Kidney (tissue), 22 donors: ENCODE measurements at places on chromosomes 6 and 20. TPM values are rescaled to one million over a fixed set of nuclear protein-coding genes. Genes with fewer than 3 reads are reported as not detected.
A peak's percentile ranks its signal among the peaks of the same experiment; 100 is the strongest.

GRCh38 chr20:12896180-12896579, 112.6 kb upstream of the SPTLC3 start:
- DNase-seq, result no peak

The HLA-DQA1 gene
- polyA plus RNA-seq, result 29.6 TPM

The POLR3F gene
- 10.6 TPM for polyA plus RNA-seq

The ZNF391 gene
- polyA plus RNA-seq, result 1.5 TPM

- no peak for DNase-seq
Measured at GRCh38 chr6:24504649-24505586, 10.1 kb downstream of the ALDH5A1 start.

GRCh38 chr6:26163427-26164119, 76.3 kb downstream of the HFE start:
- no peak for DNase-seq

The GRIK2 gene
- 1.4 TPM for polyA plus RNA-seq

The HINT3 gene
- 18.9 TPM for polyA plus RNA-seq

GRCh38 chr20:60559462-60559861, 601.2 kb downstream of the CDH26 start:
- peak; percentile 69 for DNase-seq

- peak; percentile 78 for DNase-seq
Measured at GRCh38 chr20:49979030-49979832, 3.5 kb upstream of the SNAI1 start.

The BTNL2 gene
- not detected for polyA plus RNA-seq

The TRIM40 gene
- polyA plus RNA-seq, result not detected

The OR2H1 gene
- polyA plus RNA-seq, result not detected

DNA sequence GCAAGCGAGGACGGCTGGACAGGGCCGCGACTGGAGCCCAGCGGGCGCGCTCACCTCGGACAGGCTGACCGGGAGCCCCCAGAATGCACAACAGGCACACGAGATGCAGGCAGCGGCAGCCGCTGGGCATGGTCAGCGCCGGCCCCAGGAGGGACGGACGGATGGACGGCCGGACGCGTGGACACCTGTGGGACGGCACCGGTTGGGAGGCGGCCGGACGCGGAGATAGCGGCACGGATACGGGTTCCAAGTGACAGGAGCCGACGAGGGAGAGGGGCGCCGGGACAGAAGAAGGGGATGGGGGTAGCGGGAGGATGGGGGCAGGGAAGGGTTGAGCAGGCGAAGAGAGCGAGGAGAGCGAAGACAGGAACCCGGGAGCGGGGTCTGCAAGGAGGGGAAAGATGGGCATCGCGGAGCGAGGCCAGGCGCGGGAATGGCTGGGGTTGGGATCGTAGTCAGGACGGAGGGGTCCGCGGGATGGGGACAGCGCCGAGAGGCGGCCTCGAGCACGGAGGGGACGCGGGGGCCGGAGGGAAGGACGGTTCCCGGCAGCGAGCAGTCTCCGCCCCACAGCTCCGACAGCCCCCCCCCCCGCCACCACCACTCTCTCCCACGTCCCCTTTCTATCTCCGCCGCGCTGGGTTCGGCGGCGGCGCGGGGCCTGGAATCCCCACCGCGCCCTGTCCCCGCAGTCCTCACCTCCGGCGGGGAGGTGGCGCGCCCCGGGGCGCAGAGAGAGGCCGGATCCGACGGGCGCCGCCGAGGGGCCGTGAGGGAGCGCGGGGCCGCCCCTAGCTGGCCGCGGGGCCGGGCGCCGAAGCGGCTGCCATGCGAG, 435 bp downstream of the DLK2 start:
- peak; percentile 81 for DNase-seq

- DNase-seq, result no peak
Measured at GRCh38 chr6:25366903-25367545, 87.8 kb downstream of the CARMIL1 start.

The GHRH gene
- polyA plus RNA-seq, result not detected

DNA sequence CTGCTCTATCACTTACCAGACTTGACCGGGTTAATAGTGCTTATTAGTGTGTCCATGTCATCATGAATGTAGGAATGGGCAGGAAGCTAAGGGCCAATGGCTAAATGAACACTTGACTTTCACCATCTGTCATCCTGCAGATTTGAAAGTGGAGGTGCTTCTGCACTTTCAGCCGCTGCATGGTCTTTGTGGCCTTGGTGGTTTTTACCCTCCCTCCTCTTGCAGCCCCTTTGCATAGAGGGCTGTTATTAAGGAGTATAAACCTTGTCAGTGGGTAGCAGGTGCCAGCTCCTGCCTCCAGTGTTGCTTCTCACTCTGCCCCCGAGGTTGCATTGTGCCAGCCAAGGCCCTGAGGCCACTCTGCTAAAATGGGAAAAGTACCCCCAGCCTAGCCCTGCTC, 122.2 kb upstream of the TNFAIP3 start:
- no peak for DNase-seq

The LY6G6F gene
- polyA plus RNA-seq, result not detected

GRCh38 chr6:108764580-108764950, 83.7 kb upstream of the ARMC2 start:
- no peak for DNase-seq

The CEBPB gene
- polyA plus RNA-seq, result 33.6 TPM

DNA sequence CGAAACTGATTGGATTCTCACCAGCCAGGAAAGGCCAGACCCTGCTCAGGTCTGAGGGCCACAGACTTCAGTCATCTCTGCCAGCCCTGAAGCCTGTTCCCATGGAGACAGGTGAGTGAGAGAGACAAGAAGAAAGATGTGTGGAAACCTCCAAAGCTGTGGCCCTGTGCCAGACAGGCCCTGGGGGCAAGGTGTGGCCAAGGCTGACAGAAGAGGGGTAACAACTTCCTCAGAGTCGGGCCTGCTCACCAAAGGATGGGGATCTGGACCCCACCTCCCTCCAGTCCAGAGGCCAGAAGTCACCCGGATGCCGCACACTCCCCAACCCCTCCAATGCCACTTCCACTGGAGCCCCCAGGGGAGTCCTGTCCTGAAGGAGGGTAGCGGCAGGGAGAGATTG, 73.6 kb downstream of the MDGA1 start:
- DNase-seq, result no peak

GRCh38 chr6:4776493-4777393, 539 bp downstream of the CDYL start:
- peak; percentile 82 for DNase-seq
